ENCODE measurements at places on chromosomes 1 and 21. TPM values are rescaled to one million over a fixed set of nuclear protein-coding genes. Genes with fewer than 3 reads are reported as not detected.

GRCh38 chr1:53765657-53766056 lies 26.7 kb upstream of the GLIS1 start:
- H3K4me3 ChIP-seq = peak overlapping the region; percentile 15
- no peak for DNase-seq
- H3K36me3 ChIP-seq = peaks cover 17% of the 10 kb centered on the region

- H3K27me3 ChIP-seq = peaks cover 1% of the 10 kb centered on the region
- no peak for DNase-seq
- no peaks in the 10 kb centered on the region for H3K4me1 ChIP-seq
- H3K36me3 ChIP-seq = no peaks in the 10 kb centered on the region
- H3K27ac ChIP-seq = no peak overlapping the region
- H3K4me3 ChIP-seq = no peak overlapping the region
Measured at GRCh38 chr1:7117399-7118281, 332.4 kb downstream of the CAMTA1 start.

- peaks cover 77% of the 10 kb centered on the region for H3K4me1 ChIP-seq
- H3K27ac ChIP-seq = peak within 1 kb of the TSS; percentile 96
- H3K4me3 ChIP-seq = peak within 1 kb of the TSS; percentile 92
- DNase-seq = peak; percentile 84
- no peaks in the 10 kb centered on the region for H3K27me3 ChIP-seq
- H3K36me3 ChIP-seq = peaks cover 20% of the 10 kb centered on the region
Measured at GRCh38 chr1:89632657-89633247, at the start of gene LRRC8C. LRRC8C (plus strand) TSS chr1:89633120; CDS start chr1:89686474, 53,354 bp downstream.

DNA sequence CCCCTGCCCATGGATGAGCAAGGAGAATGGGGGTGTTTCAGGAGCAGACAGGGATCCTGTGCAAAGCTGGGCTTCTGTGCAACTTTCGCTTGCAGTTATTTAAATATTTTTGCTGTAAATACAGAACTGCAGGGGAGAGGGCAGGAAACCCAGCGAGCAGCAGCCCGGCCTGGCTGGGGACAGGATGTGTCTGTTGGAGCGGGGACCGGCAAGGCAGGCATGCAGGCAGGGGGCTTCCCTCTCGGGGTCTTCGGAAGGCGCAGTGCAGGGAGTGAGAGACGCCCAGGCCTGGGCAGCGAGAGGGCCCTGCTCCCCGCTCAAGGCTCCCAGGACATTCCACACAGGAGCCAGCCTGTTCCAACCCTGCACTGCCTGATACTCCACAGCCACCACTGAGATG lies 1.7 kb upstream of the AIRE start:
- peaks cover 4% of the 10 kb centered on the region for H3K4me1 ChIP-seq
- H3K27ac ChIP-seq = no peak overlapping the region
- H3K36me3 ChIP-seq = no peaks in the 10 kb centered on the region
- DNase-seq = no peak
- peaks cover 5% of the 10 kb centered on the region for H3K27me3 ChIP-seq

DNA sequence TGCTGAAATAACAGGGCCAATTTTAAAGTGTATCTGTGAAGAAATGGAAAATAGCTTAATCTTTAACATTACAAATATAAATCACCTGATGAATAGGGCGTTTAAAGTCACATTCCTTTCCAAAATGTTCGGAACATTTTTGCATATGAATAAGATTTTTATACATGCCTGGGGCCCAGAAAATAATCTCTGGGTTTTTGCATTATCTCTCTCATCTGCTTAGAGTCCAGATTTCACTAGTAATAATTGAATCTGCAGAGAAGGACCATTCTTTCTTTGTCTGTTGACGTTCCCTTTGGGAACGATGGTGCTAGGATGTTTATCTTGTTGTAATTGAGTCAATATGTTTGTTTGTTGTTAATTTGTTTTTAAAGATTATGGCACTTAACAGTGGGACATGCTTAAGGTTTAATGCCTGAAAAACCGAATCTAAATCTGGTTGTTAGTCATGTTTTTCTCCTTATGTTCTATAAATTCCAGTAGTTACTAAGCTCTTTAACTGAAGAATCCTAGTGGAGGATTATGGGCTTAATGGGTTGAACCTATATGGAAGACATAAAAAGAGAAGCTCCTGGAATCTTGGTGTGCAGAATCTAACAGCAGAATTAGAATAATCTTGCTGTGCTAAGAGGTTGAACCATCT lies 140.6 kb downstream of the VPS13D start:
- H3K4me1 ChIP-seq = no peaks in the 10 kb centered on the region
- no peak for DNase-seq
- H3K27ac ChIP-seq = no peak overlapping the region

DNA sequence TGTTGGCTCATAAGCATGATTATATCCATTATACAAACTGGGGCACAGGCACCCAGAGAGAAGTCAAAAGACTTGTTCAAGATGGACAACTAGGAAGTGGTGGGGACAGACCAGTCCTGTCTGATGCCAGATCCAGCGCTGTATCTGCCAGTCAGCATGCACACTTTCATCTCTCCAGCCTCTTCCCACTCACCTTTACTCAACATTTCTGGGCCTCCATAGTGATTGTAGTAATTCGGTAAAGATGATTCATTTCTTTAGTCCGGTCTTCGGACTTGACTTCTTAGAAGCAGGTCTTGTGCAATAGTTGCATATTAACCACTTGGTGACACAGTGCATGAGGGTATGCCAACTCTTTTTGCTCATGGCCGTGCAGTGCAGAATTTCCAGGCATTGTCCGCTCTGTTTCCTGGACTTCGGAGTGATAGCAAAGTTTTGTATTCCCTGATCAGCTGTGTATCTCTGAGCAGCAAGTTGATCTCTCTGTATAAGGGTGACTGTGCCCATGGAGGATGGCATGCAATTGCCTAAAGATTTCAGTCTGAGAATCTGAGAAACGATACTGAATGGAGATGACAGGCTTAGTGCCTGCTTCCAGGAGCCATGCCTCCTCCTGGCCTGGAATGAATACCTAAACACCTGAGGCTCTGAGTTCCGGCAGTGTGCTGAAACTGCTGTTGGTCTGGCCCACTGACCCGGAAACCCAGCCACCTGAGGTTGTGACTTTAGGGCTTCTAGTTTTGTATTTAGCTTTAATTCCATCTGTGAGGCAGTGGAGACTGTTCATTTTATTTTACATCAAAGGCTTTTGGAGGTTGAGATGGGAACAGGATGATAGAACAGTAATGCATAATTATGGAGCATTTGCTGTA lies 39.0 kb downstream of the GALNT2 start:
- peak overlapping the region; percentile 66 for H3K4me3 ChIP-seq
- peak overlapping the region; percentile 91 for H3K27ac ChIP-seq
- peaks cover 1% of the 10 kb centered on the region for H3K27me3 ChIP-seq
- H3K36me3 ChIP-seq = peaks cover 2% of the 10 kb centered on the region
- H3K4me1 ChIP-seq = peaks cover 98% of the 10 kb centered on the region

DNA sequence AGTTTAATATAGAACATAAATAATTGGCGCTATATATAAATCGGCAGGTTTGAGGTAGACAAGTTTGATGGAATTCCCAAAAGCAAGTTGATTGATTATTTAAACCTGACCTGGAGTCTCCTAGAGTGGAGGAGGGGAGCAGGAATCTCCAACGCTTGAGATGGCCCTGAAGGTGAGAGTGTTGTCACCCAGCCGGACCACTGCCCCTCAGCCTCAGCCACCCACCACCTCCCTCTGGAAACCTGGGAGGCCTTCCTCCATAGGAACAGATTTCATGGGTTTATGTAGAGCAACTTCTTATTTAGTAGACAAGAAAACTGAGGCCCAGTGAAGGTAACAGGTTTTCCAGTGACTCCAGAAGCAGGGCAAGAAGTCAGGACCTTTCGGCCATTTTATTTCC lies 389.5 kb downstream of the KIF26B start:
- H3K27ac ChIP-seq = no peak overlapping the region
- no peak overlapping the region for H3K4me3 ChIP-seq
- H3K36me3 ChIP-seq = no peaks in the 10 kb centered on the region
- no peak for DNase-seq

DNA sequence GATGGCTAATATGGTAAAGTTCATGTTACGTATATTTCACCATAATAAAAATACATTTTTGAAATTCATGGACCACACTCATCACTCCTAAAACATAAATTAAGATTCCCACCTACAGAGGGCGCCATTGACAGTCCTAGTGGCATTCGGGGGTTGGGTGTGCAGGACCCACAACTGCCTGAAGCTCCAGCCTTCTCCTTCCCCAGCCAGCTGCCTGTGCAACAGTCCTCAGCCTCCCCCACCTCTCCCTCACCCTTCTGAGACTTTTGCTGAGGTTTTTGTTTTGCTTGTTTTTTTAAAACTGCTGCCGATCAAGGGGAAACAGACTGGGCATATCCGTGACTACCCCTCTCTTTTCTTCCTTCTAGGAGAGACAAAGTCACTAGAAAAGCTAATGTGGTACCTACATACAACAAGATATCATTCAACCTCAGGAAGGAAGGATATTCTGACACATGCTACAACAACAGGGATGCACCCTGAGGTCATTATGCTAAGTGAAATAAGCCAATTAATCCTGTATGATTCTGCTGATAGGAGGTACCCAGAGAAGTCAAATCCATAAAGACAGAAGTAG lies 9.2 kb upstream of the EVA1C start:
- peak; percentile 25 for DNase-seq
- peaks cover 10% of the 10 kb centered on the region for H3K4me1 ChIP-seq
- no peak overlapping the region for H3K4me3 ChIP-seq
- no peak overlapping the region for H3K27ac ChIP-seq

DNA sequence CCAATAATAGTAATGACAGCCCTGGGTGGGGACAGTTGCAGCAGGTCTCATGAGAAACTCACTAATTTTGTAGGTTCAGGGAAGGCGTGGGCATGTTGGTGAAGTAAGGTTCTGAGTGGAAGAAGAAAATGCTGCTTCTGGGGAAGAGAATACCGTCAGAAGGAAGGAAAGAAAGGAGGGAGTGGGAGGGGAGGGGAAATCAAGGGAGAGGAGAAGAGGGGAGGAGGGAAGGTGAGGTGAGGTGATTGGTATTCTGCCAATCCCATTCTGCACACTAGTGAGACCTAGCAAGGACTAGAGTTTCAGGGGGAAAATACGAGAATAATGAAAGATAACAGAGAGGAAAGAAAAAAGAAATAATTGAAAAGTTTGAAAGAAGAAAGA lies 32.4 kb upstream of the MGST3 start:
- H3K4me3 ChIP-seq = peak overlapping the region; percentile 86
- H3K27ac ChIP-seq = peak overlapping the region; percentile 93
- H3K36me3 ChIP-seq = no peaks in the 10 kb centered on the region
- H3K4me1 ChIP-seq = peaks cover 43% of the 10 kb centered on the region
- no peak for DNase-seq

- no peaks in the 10 kb centered on the region for H3K4me1 ChIP-seq
- no peak overlapping the region for H3K4me3 ChIP-seq
- no peaks in the 10 kb centered on the region for H3K36me3 ChIP-seq
Measured at GRCh38 chr1:14265495-14265894, 333.0 kb upstream of the KAZN start.

DNA sequence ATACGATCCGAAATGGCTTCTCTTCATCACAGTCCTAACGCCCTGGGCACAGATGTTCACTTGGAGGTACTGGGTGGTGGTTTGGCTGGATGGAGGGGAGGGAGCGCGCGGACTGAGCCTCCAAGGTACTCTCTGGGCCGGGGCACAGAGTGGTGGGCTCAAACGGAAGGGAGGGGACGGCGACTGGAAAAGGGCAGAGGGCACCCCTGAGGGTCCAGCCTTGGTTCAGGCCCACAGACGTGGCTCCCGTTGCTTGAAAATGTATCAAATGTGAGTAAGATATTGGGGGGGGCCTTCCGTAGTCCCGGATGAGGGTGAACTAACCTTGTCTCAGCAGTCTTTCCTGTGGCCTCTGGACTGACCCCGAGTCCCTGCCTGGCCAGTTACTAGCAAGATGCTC lies 463 bp downstream of the IL12RB2 start:
- no peak for DNase-seq
- H3K36me3 ChIP-seq = peaks cover 50% of the 10 kb centered on the region
- no peaks in the 10 kb centered on the region for H3K27me3 ChIP-seq
- peaks cover 39% of the 10 kb centered on the region for H3K4me1 ChIP-seq

DNA sequence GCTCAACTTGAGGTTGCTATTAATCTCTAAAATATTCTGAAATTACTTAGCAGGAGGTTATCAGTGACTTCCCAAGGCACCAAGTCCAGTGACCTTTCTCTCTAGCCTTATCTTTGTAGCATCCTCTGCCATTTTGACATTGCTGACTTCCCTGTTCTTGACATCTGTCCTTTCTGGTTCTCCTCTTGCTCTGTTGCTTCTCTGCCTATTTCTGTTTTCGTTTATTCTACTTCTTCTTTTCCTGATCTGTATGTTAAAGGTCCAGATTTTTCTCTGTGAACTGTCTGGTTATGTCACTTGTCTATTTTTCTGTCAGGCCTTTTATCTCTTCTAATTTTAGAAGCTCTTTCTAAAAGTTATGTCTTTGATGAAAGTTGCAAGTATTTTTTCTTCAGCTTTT lies 178.8 kb downstream of the VPS13D start:
- DNase-seq = no peak
- H3K27ac ChIP-seq = no peak overlapping the region
- H3K27me3 ChIP-seq = no peaks in the 10 kb centered on the region
- peaks cover 26% of the 10 kb centered on the region for H3K4me1 ChIP-seq
- peaks cover 56% of the 10 kb centered on the region for H3K36me3 ChIP-seq

DNA sequence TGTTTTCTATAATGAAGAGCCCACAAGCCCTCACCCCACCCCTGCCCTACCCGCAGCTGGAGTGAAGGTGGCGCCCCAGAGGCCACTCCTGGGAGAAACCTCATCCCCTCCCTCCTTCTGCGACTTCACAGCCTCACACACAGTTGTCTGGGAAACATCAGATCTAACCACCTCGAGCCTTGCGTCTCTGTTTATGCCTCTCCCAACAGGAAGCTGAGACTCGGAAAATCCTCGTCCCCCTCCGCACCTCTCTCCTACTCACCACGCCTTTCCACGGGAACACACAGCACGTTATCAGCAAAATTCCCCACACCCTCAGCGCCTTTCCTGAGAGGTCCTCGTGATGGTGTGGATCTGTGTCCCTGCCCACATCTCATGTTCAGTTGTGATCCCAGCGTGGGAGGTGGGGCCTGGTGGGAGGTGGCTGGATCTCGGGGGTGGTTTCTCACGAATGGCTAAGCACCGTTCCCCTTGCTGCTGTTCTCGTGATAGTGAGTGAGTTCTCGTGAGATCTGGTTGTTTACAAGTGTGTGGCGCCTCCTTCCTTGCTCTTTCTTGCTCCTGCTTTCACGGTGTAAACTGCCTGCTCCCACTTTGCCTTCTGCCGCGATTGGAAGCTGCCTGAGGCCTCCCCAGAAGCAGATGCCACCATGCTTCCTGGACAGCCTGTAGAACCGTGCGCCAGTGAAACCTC lies 190.6 kb downstream of the KIF26B start:
- H3K27ac ChIP-seq = no peak overlapping the region
- no peak overlapping the region for H3K4me3 ChIP-seq
- no peaks in the 10 kb centered on the region for H3K27me3 ChIP-seq
- H3K4me1 ChIP-seq = no peaks in the 10 kb centered on the region
- DNase-seq = no peak

Gene ST6GALNAC5
- total RNA-seq = not detected

Gene CHIA
- total RNA-seq = not detected

Gene OBSCN
- total RNA-seq = 15.0 TPM

Gene FCRL5
- not detected for total RNA-seq

Gene FOXD2
- total RNA-seq = 0.17 TPM

Gene POLR3GL
- total RNA-seq = 11.6 TPM

Gene MXRA8
- 0.18 TPM for total RNA-seq

Gene OR2L13
- not detected for total RNA-seq

Data from activated T-helper 1 cell treated with anti-CD3 and anti-CD28 coated beads, Interleukin-12 subunit alpha, Interleukin-12 subunit beta, Interleukin-2, Interleukin-4 antibody, amounts not matched to agents 30 ng/mL and 10 ng/mL and 1 ng/mL, durations not matched to agents 14 hours and 24 hours and 36 hours (primary cell).